ENCODE measurements at places on chromosomes 7 and 10.

- no peak for DNase-seq
Measured at GRCh38 chr10:132232023-132232951, 45.5 kb downstream of the DPYSL4 start.

DNA sequence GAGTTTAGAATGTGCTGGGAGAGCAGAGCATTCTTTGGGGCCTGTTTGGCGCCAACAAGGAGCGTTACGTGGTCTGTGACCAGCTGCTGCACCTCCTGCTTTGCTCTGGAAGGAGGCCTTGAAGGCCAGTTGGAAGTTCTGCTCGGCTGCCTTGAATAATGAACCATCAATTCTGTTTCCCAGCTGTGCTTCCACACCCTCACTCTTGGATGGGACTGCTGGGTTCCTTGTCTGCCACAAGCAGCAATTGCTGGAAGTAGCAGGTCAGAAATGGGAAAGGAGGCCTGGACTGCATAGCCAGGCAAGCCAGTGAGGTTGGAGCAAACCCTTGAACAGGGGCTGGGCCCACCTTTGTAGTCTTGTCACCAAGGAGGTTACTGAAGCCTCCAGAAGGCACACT is 86.6 kb upstream of the INSYN2A start:
- no peak for DNase-seq

DNA sequence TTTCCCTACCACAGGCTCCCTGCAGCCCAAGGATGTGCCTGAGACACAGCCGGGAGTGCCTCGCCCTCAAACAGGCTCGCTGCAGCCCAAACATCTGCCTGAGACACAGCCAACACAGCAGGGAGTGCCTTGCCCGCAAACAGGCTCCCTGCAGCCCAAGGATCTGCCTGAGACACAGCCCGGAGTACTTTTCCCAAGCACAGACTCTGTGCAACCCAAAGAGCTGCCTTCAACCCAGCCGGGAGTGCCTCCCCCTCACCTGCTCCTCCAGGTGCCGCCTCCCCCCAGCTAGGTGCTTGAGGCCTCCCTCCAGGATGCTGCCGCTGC is 42.9 kb downstream of the ANTXRL start:
- DNase-seq: no peak

- no peak for DNase-seq
Measured at GRCh38 chr10:25766213-25766612, 167.8 kb upstream of the MYO3A start.

GRCh38 chr7:81457852-81458522 is 311.9 kb downstream of the HGF start:
- DNase-seq: no peak

GRCh38 chr10:69818676-69819239 is 17.1 kb downstream of the COL13A1 start:
- no peak for DNase-seq

DNA sequence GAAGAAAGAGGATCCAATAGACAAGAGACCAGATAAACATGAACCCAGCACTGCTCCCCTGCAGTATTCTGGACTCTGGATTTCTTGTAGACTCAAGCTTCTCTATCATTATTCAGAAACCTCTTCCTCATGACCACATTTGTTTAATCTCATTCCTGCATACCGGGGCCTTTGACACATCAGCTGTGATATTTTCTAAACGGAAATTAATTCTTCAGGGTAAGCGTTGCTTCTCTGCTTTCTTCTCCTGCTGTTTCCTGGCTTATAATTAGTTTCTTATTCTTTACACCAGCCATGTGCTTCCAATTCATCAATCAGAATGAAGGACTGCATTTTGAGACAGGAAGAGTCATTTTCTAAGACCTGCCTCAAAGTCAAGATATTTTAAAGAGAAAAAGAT is 54.2 kb upstream of the TARP start:
- DNase-seq: no peak

DNA sequence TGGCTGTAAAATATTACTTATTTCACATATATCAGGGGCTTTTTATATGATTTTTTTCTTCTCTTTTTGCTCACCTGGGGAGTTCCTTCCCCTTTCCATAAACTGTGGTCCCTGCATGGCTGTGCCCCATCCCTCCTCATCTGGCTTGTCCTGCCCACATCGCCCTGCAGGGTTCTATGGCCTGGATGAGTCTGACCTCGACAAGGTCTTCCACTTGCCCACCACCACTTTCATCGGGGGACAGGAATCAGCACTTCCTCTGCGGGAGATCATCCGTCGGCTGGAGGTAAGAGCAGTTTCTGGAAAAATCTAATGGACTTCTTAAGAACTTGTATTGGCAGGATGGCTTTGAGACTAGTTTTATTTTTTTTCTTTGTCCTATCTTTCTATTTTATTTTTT is 60.1 kb downstream of the OGDH start:
- DNase-seq: no peak

DNA sequence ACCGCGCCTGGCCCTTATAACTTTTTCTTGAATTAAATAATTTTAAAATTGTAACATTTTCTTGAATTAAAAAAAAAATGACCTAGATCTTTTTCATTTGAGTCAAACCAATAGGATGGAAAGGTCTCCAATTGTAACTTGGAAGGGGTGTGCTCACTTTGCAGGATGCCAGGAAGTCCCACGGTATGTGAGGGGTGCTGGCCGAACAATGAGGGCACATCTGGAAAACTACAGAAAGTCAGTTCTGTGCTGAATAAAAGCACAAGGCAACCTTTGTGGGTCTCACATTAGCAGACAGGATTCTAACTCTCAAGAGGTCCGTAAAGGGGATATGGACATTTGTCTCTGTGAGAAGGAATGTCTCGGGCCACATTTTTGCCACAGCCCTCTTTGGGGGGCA is 52.8 kb upstream of the PDLIM1 start:
- DNase-seq: no peak

GRCh38 chr10:51654918-51655317 is 44.5 kb downstream of the CSTF2T start:
- DNase-seq: no peak

GRCh38 chr10:104641937-104642657 is 1.0 kb downstream of the SORCS3 start:
- no peak for DNase-seq

All from GM18507 (cell line).